Diencephalon (tissue), 1 donor: ENCODE measurements at places on chromosomes 16 and 17. TPM values are rescaled to one million over a fixed set of nuclear protein-coding genes. Genes with fewer than 3 reads are reported as not detected.

The CSH1 gene
- total RNA-seq = not detected

The TMEM235 gene
- not detected for total RNA-seq

The CLDN7 gene
- 0.92 TPM for total RNA-seq

The TPSG1 gene
- not detected for total RNA-seq

The HCRT gene
- 1.6 TPM for total RNA-seq

The SLC52A1 gene
- not detected for total RNA-seq

The FZD2 gene
- total RNA-seq = 6.9 TPM

The TMEM238L gene
- not detected for total RNA-seq

The USP10 gene
- 57.2 TPM for total RNA-seq

The MSLN gene
- not detected for total RNA-seq

The ABCC11 gene
- 0.46 TPM for total RNA-seq

The TMC7 gene
- total RNA-seq = 5.1 TPM

The HAGH gene
- total RNA-seq = 67.4 TPM

The NPIPB5 gene
- total RNA-seq = 131 TPM

The KCNH4 gene
- 1.8 TPM for total RNA-seq

The CX3CL1 gene
- total RNA-seq = 18.2 TPM

The ZNF385C gene
- 1.8 TPM for total RNA-seq

The DNAH2 gene
- total RNA-seq = 2.5 TPM

The TEX19 gene
- total RNA-seq = not detected

The ZNF785 gene
- total RNA-seq = 21.2 TPM

The NEUROD2 gene
- total RNA-seq = 0.46 TPM

The COPZ2 gene
- total RNA-seq = 1.2 TPM

The PYDC1 gene
- 0.92 TPM for total RNA-seq

The MYH1 gene
- not detected for total RNA-seq

The KRT24 gene
- not detected for total RNA-seq
